RKO (cell line): ENCODE measurements at places on chromosomes 2 and 18.

DNA sequence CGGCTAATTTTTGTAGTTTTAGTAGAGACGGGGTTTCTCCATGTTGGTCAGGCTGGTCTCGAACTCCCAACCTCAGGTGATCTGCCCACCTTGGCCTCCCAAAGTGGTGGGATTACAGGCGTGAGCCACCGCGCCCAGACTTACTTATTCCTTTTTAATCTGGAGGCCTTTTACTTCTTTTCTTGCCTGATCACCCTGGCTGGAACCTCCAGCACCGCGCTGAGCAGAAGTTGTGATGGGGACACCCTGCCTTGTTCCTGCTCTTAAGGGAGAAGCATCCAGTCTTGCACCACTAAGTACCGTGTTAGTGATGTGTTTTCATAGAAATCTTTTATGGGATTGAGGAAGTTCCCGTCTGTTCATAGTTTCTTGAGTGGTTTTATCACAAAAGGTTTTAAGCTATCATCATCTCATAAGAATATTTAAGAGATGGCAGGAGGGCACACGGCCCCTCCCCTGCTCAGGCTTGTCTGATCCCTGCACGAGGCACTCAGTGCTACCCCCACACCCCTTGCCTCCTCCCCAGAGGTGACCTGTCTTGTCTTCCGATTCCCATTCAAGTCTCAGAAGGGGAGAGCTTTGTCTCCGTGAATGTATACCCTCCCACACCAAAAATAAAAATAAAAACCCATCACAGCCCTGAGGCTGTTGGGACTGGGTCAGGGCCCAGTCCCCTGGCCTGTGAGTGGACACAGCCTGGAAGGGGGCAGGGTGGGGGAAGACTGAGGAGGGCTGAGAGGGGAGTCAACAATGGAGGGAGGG, 65.3 kb upstream of the SMAD7 start:
- DNase-seq, result no peak

DNA sequence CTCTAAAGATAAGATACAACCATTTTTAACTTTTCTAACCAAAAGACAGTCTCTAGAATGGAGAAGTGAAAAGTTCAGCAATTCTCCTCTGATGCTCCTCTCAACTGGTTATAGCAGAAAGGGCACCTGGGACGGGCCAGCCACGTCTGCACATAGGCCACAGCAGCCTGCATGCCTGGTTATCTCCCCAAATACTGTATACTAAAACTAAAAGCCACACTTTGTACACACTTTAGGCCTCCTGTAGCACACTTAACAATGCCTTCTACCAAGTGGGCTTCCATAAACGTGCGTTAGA, 179.1 kb downstream of the ANKRD44 start:
- no peak for DNase-seq

- no peak for DNase-seq
Observed at GRCh38 chr2:181805228-181806038, 86.1 kb upstream of the ITPRID2 start.

GRCh38 chr2:172279813-172280212, 147.6 kb upstream of the ITGA6 start:
- no peak for DNase-seq

DNA sequence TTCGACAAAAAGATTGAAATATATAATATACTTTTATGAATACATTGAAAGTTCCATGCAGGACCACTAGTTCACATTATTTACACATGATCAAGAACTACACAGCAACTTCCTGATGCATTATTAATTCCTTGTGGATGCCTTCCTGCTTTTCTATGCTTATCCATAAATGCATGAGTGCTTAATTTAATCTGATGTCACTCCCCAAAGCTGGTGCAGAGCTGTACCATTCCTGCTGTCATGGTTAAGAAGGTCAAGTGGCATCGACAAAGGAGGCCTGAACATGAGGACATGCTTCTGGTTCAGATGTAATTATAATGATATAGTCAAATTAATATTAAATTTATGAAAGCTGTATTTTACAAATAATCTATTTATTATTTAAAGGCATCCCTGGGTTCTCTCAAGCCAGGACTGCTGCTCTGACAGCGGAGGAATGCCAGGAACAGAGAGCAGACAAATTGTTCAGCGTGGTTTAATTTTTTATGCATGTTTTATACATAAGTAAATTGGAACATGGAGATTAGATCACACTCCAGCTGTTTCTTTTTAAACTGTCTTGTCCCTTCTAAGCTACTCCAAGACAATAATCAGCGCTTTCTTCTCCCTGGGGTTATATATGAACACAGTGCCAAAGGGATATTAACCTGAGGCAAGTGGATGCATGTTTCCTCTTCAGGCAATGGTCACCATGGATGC, 307.3 kb upstream of the CNTNAP5 start:
- no peak for DNase-seq

GRCh38 chr18:22300665-22301636, 116.8 kb downstream of the CTAGE1 start:
- DNase-seq, result no peak

- DNase-seq, result no peak
Observed at GRCh38 chr2:221570321-221570935, 1.7 kb downstream of the EPHA4 start.

GRCh38 chr2:172234716-172235691, 132.3 kb upstream of the DLX2 start:
- no peak for DNase-seq

DNA sequence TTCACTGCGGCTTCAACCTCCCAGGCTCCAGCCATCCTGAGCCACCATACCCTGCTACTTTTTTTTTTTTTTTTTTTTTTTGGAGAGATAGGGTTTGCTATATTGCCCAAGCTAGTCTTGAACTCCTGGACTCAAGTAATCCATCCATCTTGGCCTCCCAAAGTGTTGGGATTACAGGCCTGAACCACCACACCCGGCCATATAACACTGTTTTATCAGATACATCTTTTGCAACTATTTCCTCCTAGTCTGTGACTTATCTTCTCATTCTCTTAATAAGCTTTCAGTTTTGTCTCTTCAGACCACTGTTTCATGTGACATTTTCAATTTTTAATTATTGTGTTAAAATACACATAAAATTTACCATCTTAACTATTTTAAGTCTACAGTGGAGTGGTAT, 35.7 kb upstream of the FAM117B start:
- no peak for DNase-seq

GRCh38 chr2:189592353-189592984, 11.9 kb upstream of the SLC40A1 start:
- DNase-seq, result no peak

GRCh38 chr2:68937346-68938055, 15.2 kb downstream of the GKN2 start:
- DNase-seq, result no peak
